ENCODE measurements at places on chromosomes 1 and 21.

- peaks cover 13% of the 10 kb centered on the region for H3K36me3 ChIP-seq
- H3K4me3 ChIP-seq = no peak overlapping the region
- no peak overlapping the region for H3K27ac ChIP-seq
- DNase-seq = no peak
- H3K27me3 ChIP-seq = peaks cover 3% of the 10 kb centered on the region
These were observed 11.4 kb upstream of the CCN1 start for GRCh38 chr1:85569122-85569521.

DNA sequence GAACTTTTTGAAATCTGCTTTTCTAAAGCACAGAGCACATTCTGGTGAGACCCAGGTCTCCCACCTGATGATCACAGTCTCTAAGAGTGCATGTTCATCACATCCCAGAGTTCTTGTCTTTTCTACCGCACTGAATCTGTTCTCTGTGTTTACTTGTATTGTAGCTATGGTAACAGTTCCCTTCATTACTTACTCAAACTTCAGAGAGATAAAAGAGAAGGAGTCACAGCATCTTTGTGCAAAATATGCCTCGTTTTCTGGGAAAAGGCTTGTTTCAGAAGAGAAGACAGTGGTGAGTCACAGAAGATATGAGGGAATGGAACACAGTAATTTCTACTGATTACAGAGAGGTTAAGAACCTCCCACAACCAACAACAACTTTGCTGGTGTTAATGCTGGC lies 580.6 kb downstream of the PLA2G4A start:
- H3K36me3 ChIP-seq = peaks cover 7% of the 10 kb centered on the region
- no peaks in the 10 kb centered on the region for H3K27me3 ChIP-seq
- DNase-seq = no peak
- H3K4me3 ChIP-seq = no peak overlapping the region
- H3K27ac ChIP-seq = peak overlapping the region; percentile 78

DNA sequence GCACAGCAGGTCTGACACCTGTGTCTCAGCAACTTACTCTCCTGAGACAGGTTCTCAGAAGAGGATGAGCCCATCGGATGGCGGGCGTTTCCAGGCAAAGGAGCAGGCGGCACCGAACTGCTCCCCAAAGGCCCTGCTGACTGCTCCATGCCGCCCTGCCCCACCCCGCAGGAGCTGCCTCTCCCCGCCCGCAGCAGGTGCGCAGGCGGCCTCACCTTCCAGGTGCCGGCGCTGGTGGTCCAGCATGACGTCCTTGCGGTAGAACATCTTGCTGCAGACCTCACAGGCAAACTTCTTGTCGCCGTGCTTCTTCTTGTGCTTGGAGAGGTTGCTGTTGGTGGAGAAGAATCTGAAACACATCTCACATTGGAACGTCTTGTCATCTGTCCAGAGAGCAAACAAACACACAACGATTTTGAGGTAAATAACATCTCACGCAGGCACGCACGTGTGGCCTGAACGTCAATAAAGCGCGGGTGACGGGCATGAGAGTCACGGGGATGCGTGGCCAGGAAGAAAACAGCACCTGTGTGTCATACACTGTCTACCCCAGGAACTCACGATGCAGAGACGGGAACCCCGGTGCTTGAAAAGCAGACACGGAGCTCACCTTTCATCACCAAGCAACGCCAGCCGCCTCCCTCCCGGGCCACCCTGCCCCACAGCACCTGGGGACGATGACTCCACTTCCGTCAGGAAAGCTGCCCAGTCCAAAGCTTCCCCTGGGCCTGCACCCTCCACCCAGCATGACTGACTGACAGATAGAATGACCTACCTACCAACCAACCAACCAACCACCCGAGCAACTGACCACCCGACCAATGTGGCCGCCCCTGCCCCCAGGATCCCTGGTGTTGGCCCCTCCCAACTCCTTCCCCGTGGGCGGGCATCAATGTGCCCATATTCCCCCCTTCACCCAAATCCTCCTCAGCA lies 50.9 kb downstream of the PRDM15 start:
- H3K27me3 ChIP-seq = no peaks in the 10 kb centered on the region
- peaks cover 16% of the 10 kb centered on the region for H3K4me1 ChIP-seq
- no peak overlapping the region for H3K4me3 ChIP-seq
- DNase-seq = no peak
- no peak overlapping the region for H3K27ac ChIP-seq

- peak overlapping the region; percentile 66 for H3K4me3 ChIP-seq
- peaks cover 60% of the 10 kb centered on the region for H3K4me1 ChIP-seq
- H3K27ac ChIP-seq = peak overlapping the region; percentile 98
- H3K27me3 ChIP-seq = peaks cover 33% of the 10 kb centered on the region
- H3K36me3 ChIP-seq = peaks cover 23% of the 10 kb centered on the region
These were observed 4.7 kb downstream of the CELSR2 start for GRCh38 chr1:109253803-109254620.

DNA sequence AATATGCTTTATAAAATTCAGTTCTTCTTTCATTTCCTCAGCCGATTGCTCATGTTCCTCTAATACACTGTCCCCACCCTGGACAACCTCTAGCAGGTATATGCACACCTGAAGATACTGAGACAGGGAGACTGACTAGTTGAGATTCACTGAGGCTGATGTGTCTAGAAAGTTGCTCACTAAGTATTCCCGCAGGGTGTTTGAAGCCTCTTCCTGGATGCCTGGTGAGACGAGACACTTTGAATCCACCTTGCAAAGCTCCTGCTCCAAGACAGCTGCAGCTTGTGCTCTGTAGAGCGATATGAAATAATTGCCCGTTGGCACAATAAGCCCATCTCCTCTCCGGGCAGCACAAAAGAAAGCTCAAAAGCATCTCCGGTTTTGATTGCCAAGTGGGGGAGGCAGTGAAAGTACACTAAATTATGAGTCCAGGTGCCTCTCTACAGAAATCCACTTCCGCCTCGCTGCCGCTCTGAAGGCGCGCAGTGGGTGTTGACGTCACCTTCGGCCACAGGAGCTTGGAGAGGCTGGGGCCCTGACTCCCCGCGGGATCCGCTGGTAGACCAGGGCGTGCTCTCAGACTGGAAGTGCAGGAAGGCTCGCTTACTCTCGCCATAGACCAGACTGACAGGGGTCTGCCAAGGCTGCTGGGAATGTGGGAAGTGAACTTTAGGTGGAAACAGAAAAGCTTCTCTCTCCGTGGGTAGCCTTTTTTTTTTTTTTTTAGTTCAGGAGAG lies 46.3 kb downstream of the GPA33 start:
- H3K4me1 ChIP-seq = peaks cover 2% of the 10 kb centered on the region
- H3K27ac ChIP-seq = no peak overlapping the region
- no peak for DNase-seq

GRCh38 chr21:40152476-40152875 lies 285.2 kb downstream of the PCP4 start:
- peaks cover 5% of the 10 kb centered on the region for H3K27me3 ChIP-seq
- H3K36me3 ChIP-seq = no peaks in the 10 kb centered on the region
- no peak overlapping the region for H3K4me3 ChIP-seq
- H3K27ac ChIP-seq = no peak overlapping the region
- peaks cover 6% of the 10 kb centered on the region for H3K4me1 ChIP-seq

DNA sequence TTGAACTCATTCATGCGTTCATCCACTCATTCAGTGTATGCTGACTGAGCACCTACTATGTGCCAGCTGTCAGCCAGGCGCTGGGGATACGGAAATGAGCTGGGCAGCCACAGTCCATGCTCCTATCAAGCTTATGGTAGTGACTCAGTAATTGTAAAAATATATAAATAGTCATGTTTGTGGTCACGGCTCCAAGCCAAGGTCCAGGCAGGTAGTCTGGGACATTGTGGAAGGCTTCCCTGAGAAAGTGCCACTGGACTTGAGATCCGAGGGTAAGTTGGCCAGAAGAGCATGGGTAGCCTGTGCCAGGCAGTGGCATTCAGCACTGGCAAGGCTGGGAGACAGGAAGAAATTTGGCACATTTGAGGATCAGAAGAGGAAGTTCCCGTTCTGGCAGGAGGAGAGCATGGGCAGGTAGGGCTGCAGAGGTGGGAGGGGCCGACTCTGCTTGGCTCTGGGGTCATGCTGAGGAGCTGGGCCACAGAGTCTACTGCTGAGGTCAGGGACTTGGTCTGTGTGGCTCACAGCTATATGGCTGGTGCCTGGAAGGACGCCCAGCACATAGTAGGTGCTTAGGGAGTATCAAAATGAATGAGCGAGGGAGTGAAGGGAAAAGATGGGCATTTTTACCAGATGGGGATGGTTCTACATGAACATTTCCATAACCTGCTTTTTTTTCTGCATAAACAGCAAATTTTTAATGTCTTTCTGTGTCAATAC lies 6.9 kb downstream of the PTPRF start:
- peaks cover 22% of the 10 kb centered on the region for H3K36me3 ChIP-seq
- no peak overlapping the region for H3K4me3 ChIP-seq
- H3K27me3 ChIP-seq = peaks cover 3% of the 10 kb centered on the region
- no peak overlapping the region for H3K27ac ChIP-seq
- H3K4me1 ChIP-seq = peaks cover 82% of the 10 kb centered on the region
- DNase-seq = no peak

DNA sequence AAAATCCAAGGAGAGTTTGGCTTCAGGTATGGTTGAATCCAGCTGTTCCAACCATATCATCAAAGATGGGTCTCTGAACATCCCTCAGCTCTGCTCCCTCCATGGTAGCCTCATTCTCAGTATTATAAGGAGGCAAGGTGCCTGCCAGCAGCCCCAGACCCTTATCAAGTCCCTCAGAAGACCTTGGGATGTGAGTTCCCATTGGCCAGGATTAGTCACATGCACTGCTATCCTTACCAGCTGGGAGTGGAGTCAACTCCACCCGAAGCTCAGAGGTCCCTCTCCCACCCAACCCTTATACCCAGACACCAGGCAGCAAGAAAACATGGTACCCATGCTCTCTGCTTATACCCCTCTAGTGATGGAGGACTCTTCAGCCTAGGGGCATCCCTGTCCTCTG lies 153.7 kb upstream of the ZBTB40 start:
- H3K36me3 ChIP-seq = no peaks in the 10 kb centered on the region
- H3K4me3 ChIP-seq = no peak overlapping the region
- no peak overlapping the region for H3K27ac ChIP-seq
- peaks cover 79% of the 10 kb centered on the region for H3K27me3 ChIP-seq

- H3K4me1 ChIP-seq = no peaks in the 10 kb centered on the region
- H3K4me3 ChIP-seq = no peak overlapping the region
- H3K36me3 ChIP-seq = no peaks in the 10 kb centered on the region
- H3K27me3 ChIP-seq = peaks cover 10% of the 10 kb centered on the region
- H3K27ac ChIP-seq = no peak overlapping the region
- no peak for DNase-seq
These were observed 112.4 kb upstream of the BEND5 start for GRCh38 chr1:48889082-48889481.

GRCh38 chr1:207845109-207845508 lies 65.8 kb downstream of the CD34 start:
- peaks cover 17% of the 10 kb centered on the region for H3K27me3 ChIP-seq
- H3K27ac ChIP-seq = peak overlapping the region; percentile 36
- no peaks in the 10 kb centered on the region for H3K36me3 ChIP-seq
- H3K4me1 ChIP-seq = peaks cover 53% of the 10 kb centered on the region
- no peak for DNase-seq

DNA sequence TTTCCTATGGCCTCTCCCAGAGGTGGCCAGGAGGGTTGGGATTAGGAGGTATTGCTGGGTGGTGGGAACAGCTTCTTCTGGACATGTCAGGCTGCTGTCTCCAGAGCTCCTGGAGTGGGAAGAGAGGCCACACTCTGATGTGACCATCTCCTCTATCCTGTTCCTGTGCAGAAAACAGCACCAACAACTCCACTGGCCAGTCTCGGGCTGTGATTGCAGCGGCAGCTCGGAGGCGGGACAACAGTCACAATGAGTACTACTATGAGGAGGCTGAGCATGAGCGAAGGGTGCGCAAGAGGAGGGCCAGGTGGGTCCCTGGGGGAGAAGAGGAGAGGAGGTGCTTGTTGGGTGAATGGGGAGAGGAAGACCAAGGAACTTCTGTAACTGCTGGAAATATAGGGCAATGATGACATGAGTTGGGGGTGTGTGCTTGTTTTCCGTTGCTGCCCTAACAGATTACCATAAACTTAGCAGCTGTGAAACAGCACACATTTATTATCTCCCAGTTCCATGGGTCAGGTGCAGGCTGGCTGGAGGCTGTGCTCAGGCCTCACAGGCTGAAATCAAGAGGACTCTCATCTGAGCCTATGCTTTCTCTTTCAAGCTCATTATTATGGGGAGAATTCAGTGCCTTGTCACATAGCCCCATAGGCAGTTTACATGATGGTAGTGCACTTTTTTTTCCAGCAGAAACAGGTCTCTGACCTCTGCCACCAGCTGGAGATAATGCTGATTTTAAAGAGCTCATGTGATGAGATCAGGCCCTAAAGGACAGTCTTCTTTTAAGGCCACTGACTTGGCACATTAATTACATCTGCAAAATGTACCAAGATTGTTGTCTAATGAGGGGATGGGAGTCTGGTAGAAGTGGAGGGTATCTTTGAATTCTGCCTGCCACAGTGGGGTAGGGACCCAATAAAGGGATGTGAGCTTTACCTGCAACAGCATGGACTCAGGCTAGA lies 20.8 kb downstream of the VANGL2 start:
- H3K36me3 ChIP-seq = peaks cover 75% of the 10 kb centered on the region
- no peak overlapping the region for H3K4me3 ChIP-seq
- H3K4me1 ChIP-seq = no peaks in the 10 kb centered on the region
- H3K27me3 ChIP-seq = no peaks in the 10 kb centered on the region
- no peak for DNase-seq

DNA sequence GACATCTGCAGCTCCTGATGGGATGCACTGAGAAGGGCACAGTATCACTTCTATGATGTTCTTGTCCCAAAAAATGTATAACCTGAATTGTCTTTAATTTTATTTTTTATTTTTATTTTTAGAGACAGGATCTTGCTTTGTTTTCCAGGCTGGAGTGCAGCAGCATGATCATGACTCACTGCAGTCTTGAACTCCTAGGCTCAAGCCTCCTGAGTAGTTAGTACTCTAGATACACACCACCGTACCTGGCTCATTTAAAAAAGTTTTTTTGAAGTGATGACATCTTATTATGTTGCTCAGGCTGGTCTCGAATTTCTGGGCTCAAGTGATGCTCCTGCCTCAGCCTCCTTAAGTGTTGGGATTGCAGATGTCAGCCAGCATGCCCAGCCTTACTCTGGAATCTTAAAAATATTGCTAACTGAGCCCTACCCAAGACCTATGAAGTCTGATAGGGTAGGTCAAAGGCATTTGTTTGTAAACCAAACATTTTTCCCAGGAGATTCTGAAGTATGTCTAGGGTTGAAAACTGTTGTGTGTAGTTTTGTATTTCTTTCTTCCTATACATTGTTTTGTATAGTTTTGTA lies 68.9 kb downstream of the ATF6 start:
- H3K4me1 ChIP-seq = no peaks in the 10 kb centered on the region
- H3K27ac ChIP-seq = no peak overlapping the region
- H3K36me3 ChIP-seq = peaks cover 31% of the 10 kb centered on the region
- DNase-seq = no peak

DNA sequence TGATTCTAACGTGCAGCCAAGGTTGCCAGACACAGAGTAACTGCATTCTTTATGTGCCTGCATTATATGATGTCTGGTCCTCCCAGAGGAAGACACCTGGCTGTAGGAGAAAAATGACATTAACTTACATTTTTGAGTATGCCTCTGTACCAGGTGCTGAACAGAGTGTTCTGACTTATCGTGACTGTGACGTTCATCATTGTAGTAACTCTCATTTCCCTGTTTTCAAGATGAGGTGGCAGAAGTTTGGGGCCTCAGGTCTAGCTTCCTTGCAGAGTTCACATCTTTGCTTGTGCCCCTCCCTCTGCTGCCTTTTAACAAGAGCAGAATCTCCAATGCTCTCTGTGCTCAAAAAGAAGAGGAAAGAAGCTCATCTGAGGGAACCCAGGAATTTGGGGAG lies 488.0 kb downstream of the AJAP1 start:
- H3K27ac ChIP-seq = no peak overlapping the region
- H3K4me3 ChIP-seq = no peak overlapping the region
- H3K36me3 ChIP-seq = no peaks in the 10 kb centered on the region
- peaks cover 48% of the 10 kb centered on the region for H3K27me3 ChIP-seq
- peaks cover 6% of the 10 kb centered on the region for H3K4me1 ChIP-seq
